Natural killer cell (primary cell): ENCODE measurements at places on chromosomes 13 and 19. TPM values are rescaled to one million over a fixed set of nuclear protein-coding genes. Genes with fewer than 3 reads are reported as not detected.

DNA sequence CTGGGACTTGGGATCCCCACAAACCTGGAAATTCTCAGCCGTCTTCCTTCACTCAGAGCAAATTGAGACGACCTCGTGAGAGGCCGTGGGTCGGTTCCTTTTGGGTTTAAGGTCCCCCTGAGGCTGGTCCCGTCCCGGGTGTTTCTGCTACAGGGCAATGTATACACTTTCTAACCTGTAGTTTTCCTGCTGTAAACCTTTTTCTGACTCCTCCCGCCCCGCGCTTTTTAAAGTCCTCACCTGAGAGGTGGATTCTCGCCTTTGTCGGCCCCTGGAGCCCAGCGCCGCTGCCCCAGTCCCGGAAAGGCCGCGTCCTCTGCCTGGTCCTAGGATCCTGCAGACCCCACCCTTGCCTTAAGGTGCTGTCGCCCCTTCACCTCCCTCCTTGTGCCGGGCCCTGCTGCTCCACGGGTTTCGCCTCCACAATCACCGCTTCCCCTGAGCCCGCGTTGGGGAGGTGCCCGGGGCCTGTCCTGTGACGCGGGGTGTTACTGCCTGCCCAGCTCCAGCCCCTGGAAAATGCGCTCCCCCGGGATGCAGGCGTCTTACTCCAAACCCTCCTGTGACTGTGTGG, 391 bp downstream of the ZNF761 start:
- H3K27me3 ChIP-seq = no peaks in the 10 kb centered on the region
- H3K36me3 ChIP-seq = peaks cover 8% of the 10 kb centered on the region
- H3K27ac ChIP-seq = peak overlapping the region; percentile 77

DNA sequence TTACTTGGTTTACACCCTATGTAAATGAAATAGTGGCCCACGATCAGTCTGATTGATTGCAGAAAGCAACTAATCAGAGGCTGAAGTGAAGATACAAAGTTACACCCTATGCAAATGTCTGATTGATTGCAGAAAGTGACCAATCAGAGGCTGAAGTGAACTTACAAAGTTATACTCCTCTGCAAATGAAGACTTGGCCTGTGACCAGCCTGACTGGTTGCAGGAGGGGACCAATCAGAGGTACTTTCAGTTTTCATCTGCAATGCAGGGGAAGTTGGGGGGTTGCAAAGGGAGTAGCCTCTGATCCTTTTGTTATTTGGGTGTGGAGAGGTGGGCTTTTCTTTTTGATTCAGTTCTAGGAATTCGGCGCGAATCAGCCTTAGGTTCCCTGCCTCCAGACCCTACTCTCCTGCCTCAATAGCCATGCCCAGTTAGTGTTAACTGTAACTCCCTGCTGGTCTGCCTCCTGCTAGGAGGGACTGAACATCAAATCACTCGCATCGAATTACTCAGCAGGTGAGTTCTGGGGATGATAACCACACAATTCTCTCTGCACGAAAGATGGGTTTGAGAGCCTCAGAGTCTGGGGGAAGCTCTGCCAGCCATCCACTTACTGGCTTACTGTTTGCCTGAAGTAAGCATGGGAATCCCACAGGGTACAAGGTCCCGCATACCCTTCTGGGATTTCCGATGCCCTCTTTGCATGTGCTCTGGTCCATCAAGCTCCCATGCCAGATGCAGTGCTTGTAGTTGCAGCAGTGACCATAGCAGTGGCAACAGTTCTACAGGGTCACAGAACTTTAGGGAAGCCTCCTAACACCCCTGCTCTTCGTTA, 7.5 kb downstream of the ARL11 start:
- H3K27me3 ChIP-seq = no peaks in the 10 kb centered on the region
- peak; percentile 78 for DNase-seq
- H3K4me3 ChIP-seq = peak overlapping the region; percentile 42
- H3K36me3 ChIP-seq = no peaks in the 10 kb centered on the region
- peaks cover 11% of the 10 kb centered on the region for H3K4me1 ChIP-seq

DNA sequence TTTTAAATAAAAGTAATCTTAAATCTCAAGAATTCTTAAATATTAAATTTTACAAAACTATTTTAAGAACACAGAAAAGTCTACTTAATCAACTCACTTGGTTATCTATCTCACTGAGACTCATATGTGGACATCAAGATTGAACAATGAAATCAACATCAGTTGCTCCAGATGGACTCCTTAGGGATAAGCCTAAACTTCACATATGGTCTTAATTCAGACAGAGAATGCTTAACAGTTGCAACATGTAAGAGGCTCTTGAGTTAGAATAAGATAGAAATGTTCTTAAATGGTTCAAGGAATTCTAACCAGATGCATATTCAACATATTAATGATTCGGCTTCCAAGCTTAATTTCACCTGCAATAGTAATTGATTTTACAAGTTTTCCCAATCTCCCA, 1730.9 kb downstream of the PCDH9 start:
- no peak overlapping the region for H3K27ac ChIP-seq
- no peaks in the 10 kb centered on the region for H3K4me1 ChIP-seq
- H3K27me3 ChIP-seq = no peaks in the 10 kb centered on the region

- peaks cover 11% of the 10 kb centered on the region for H3K36me3 ChIP-seq
- H3K4me1 ChIP-seq = peaks cover 37% of the 10 kb centered on the region
- DNase-seq = no peak
- no peaks in the 10 kb centered on the region for H3K27me3 ChIP-seq
These were observed 3.0 kb downstream of the CERS4 start for GRCh38 chr19:8212212-8212611.

DNA sequence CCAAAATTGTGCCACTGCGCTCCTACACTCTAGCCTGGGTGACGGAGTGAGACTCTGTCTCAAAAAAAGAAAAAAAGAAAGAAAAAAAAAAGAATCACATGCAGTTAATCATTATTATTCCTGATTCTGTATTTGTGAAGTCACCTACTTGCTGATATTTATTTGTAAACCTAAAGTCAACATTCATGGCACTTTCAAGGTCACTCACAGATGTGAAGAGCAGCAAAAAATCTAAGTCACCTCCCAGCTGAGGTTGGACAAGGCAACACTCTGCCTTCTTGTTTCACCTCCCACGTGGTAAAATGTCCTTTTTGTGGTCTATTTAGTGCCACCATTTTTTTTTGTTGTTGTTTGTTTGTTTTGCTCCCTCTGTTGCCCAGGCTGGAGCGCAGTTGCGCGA, 26.5 kb downstream of the WDR88 start:
- DNase-seq = no peak
- no peaks in the 10 kb centered on the region for H3K27me3 ChIP-seq
- H3K4me1 ChIP-seq = peaks cover 45% of the 10 kb centered on the region
- no peak overlapping the region for H3K27ac ChIP-seq
- H3K36me3 ChIP-seq = no peaks in the 10 kb centered on the region

- no peaks in the 10 kb centered on the region for H3K4me1 ChIP-seq
- DNase-seq = no peak
- no peak overlapping the region for H3K4me3 ChIP-seq
- H3K36me3 ChIP-seq = peaks cover 12% of the 10 kb centered on the region
- H3K27me3 ChIP-seq = no peaks in the 10 kb centered on the region
- H3K27ac ChIP-seq = no peak overlapping the region
These were observed 7.0 kb downstream of the CAB39L start for GRCh38 chr13:49436890-49437289.

DNA sequence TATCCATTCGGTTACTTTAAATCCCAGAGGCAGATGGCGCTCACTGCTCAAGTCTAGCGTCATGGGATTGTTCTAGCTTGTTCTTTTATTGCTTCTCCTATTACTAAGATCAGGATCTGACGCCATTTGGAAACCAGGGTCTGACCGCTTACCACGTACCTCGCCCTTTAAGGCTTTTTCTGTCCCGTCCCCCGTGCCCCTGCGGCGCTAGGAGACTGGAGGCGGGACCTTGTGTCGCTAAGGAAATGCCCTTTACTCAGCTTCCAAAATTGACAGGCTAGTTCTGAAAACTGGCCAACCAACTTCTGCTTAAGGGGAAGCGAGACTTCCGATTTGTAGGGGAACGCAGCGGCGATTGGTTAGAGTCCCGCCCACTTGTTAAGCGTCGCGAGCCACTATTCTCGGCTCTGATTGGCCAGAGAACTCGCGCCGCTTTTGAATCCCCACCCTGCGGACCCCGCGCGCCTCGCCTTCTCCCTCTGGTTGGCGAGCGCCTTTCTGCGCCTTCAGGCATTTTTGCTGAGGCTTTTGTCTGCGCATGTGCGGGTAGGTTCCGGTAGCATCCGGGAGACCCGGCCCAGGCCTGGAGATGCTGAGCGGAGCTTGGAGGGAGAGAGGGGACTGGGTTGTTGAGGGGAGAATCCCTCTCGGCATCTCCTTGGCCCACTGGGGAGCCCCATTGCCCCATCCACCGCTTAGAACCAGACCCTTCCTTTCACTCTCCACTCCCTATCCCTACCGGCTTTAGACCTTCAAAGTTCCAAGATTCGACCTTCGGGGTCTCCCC, 3.9 kb upstream of the C19orf84 start:
- H3K27me3 ChIP-seq = no peaks in the 10 kb centered on the region
- H3K4me3 ChIP-seq = peak overlapping the region; percentile 49
- H3K27ac ChIP-seq = peak overlapping the region; percentile 79
- peak; percentile 95 for DNase-seq

DNA sequence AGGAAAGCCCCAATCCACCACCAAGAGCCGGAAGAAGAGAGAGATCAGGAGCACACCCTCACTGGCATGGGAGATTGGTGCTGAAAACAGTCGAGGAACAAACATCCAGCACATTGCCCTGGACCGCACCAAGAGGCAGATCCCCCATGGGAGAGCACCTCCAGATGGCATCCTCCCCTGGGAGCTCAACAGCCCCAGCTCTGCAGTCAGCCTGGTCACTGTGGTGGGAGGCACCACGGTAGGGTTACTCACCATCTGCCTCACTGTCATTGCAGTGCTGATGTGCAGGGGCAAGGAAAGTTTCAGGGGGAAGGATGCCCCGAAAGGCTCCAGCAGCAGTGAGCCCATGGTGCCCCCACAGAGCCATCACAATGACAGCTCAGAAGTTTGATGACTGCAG, 110.2 kb downstream of the STOML3 start:
- no peaks in the 10 kb centered on the region for H3K36me3 ChIP-seq
- no peak for DNase-seq
- no peaks in the 10 kb centered on the region for H3K27me3 ChIP-seq
- no peak overlapping the region for H3K27ac ChIP-seq
- no peak overlapping the region for H3K4me3 ChIP-seq

- H3K27ac ChIP-seq = no peak overlapping the region
- H3K4me3 ChIP-seq = no peak overlapping the region
- DNase-seq = no peak
- H3K4me1 ChIP-seq = no peaks in the 10 kb centered on the region
- H3K27me3 ChIP-seq = no peaks in the 10 kb centered on the region
These were observed 9.6 kb upstream of the EMC10 start for GRCh38 chr19:50466706-50467039.

DNA sequence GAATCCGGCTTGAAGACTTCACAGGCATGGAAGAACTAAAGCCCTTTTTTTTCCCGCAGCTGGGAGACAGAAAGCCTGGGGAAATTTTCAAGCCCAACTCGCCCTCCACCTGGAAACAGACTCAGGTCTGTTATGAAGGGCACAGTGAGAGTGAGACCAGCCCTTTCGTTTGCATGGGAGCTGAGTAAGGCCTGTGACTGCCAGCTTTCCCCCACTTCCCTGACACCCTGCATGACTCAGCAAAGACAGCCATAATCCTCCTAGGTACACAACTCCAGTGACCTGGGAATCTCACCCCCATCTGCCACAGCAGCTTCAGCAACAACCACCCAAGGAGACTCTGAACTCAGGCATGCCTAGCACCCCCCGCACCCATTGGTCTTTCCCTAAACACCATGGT, 87.6 kb upstream of the ZNF91 start:
- H3K27me3 ChIP-seq = no peaks in the 10 kb centered on the region
- no peak overlapping the region for H3K27ac ChIP-seq
- no peak for DNase-seq
- H3K4me3 ChIP-seq = no peak overlapping the region
- H3K4me1 ChIP-seq = no peaks in the 10 kb centered on the region

The ZNF541 gene
- total RNA-seq = 1.5 TPM

The SPC24 gene
- 6.1 TPM for total RNA-seq

The PSG11 gene
- not detected for total RNA-seq

The AP3D1 gene
- total RNA-seq = 87.5 TPM

The CEACAM20 gene
- not detected for total RNA-seq
